Thoracic aorta endothelial cell (primary cell): ENCODE measurements at places on chromosomes 6 and 20. TPM values are rescaled to one million over a fixed set of nuclear protein-coding genes. Genes with fewer than 3 reads are reported as not detected.

ZSCAN31 gene
- 66.2 and 80.3 TPM in 2 replicates for total RNA-seq

TASP1 gene
- total RNA-seq: 9.8 and 10.8 TPM in 2 replicates

PNISR gene
- 99.3 and 114 TPM in 2 replicates for total RNA-seq

ID4 gene
- 0.07 and 0.13 TPM in 2 replicates for total RNA-seq

STMND1 gene
- not detected in 2 replicates for total RNA-seq

LRFN2 gene
- total RNA-seq: not detected in 2 replicates

CLVS2 gene
- not detected in 2 replicates for total RNA-seq

ID1 gene
- total RNA-seq: 151 and 204 TPM in 2 replicates

RPS6KA2 gene
- 90.3 and 107 TPM in 2 replicates for total RNA-seq

DOK5 gene
- total RNA-seq: 2.7 and 10.4 TPM in 2 replicates

KCNK17 gene
- total RNA-seq: not detected in 2 replicates

KIF13A gene
- total RNA-seq: 71.7 and 80.5 TPM in 2 replicates

CCDC170 gene
- total RNA-seq: under 0.01 and 0.14 TPM in 2 replicates

ACTL10 gene
- total RNA-seq: 2.5 and 2.7 TPM in 2 replicates

SMIM8 gene
- total RNA-seq: 8.0 and 9.5 TPM in 2 replicates

CDH22 gene
- under 0.01 and 0.13 TPM in 2 replicates for total RNA-seq

FAM217A gene
- not detected in 2 replicates for total RNA-seq

CYP24A1 gene
- not detected in 2 replicates for total RNA-seq

CDC40 gene
- total RNA-seq: 36.3 and 37.0 TPM in 2 replicates

RIPOR3 gene
- total RNA-seq: not detected in 2 replicates

HLA-G gene
- not detected in 2 replicates for total RNA-seq

TRAPPC3L gene
- total RNA-seq: 0.13 and 0.22 TPM in 2 replicates

BPIFB1 gene
- total RNA-seq: not detected in 2 replicates

PI16 gene
- not detected in 2 replicates for total RNA-seq

ZNF341 gene
- 2.0 and 2.4 TPM in 2 replicates for total RNA-seq

TFEB gene
- total RNA-seq: 1.7 and 2.9 TPM in 2 replicates

ANKEF1 gene
- 2.8 and 4.0 TPM in 2 replicates for total RNA-seq

ZDHHC14 gene
- 11.4 and 11.7 TPM in 2 replicates for total RNA-seq

PLG gene
- total RNA-seq: not detected in 2 replicates
